Memory B cell (primary cell): ENCODE measurements at places on chromosomes 1 and 21.
A peak's percentile ranks its signal among the peaks of the same experiment; 100 is the strongest.

DNA sequence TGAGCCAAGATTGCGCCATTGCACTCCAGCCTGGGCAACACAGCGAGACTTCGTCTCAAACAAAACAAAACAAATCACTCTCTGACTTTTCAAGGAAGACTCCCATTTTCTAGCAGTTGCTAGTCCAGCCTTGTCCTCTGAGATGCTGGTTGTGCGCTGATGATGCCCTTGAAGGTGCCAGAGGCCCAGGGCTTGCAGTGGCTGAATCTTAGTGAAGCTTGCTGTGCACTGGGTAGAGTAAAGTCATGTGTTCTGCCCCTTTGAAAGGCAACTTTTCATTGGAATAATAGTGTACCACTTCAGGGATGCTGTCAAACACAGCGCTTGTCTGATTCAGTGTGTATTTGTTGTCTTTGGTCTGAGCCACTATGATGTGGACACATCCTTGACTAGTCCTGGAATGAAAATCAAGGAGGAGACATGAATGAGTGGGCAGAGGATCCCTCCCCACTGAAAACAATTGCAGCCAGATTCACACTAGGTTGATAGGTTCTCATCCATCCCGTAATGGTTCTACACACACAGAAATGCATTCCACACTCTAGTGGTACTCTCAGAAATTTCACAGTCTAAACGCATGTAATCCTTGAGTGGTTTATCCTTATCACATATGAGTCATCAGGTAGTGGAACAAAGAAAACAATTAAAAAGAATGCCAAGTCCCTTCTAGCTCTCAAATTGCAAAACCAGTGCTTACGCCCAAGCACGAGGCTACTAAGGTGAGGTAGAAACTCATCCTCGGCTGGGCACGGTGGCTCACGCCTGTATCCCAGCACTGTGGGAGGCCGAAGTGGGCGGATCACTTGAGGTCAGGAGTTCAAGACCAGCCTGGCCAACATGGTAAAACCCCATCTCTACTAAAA is 17.8 kb upstream of the TDRD10 start:
- DNase-seq = no peak

DNA sequence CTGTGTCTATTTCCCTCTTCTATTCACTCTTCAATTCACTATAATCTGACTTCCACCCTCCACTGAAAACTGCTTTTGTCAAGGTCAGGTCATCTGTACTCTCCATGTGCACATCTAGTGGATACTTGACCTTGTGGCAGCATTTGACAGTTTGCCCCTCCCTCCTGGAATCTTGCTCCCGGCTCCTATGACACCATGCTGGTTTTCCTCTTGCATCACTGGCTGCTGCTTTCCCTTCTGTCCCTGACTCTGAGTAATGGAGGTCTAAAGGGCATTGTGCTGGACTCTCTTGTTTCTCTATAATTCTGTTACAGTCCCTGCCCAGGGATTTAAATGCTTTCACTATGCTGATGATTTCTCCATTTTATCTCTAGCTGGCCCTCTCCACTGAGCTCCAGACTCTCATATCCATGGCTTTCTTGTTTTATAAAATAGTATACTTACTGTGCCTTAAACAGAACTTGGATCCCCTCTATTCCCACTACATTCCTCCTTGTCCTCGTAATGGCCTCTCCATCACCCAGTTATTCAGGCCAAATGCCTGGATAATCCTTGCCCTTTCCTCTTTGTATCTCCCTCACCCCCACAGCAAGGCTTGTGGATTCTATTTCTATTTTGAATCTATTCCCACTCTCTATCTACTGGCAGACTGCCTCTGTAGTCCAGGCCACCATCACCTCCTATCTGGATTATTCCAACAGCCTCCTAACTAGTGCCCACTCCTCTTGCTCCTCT is 36.8 kb upstream of the PODN start:
- no peak for DNase-seq

GRCh38 chr1:81802707-81803430 is 2.1 kb downstream of the ADGRL2 start:
- DNase-seq = no peak

GRCh38 chr1:171434717-171435346 is 50.5 kb upstream of the PRRC2C start:
- no peak for DNase-seq

- DNase-seq = no peak
Observed at GRCh38 chr1:203041351-203041932, 15.2 kb downstream of the PPFIA4 start.

- DNase-seq = no peak
Observed at GRCh38 chr1:154958036-154958435, 2.1 kb upstream of the PBXIP1 start.

GRCh38 chr1:12132078-12132477 is 34.7 kb upstream of the TNFRSF1B start:
- DNase-seq = no peak

GRCh38 chr1:63833363-63834119 is 59.7 kb downstream of the ROR1 start:
- no peak for DNase-seq

- DNase-seq = no peak
Observed at GRCh38 chr1:17893891-17894631, 138.9 kb downstream of the ACTL8 start.

GRCh38 chr1:203465948-203466347 is 9.7 kb upstream of the PRELP start:
- DNase-seq = no peak

GRCh38 chr1:98965394-98965793 is 39.3 kb downstream of the PLPPR5 start:
- no peak for DNase-seq

- no peak for DNase-seq
Observed at GRCh38 chr21:42350927-42351426, at the start of gene TFF2. TFF2 (minus strand) TSS chr21:42350994; CDS start chr21:42350957, 37 bp downstream.

GRCh38 chr1:206679738-206680211 is 4.9 kb upstream of the MAPKAPK2 start:
- DNase-seq = peak; percentile 47

GRCh38 chr1:153946622-153947241 is at the start of gene DENND4B:
DENND4B (minus strand) TSS chr1:153946718; CDS start chr1:153944374, 2,344 bp downstream.
- DNase-seq = peak; percentile 77

DNA sequence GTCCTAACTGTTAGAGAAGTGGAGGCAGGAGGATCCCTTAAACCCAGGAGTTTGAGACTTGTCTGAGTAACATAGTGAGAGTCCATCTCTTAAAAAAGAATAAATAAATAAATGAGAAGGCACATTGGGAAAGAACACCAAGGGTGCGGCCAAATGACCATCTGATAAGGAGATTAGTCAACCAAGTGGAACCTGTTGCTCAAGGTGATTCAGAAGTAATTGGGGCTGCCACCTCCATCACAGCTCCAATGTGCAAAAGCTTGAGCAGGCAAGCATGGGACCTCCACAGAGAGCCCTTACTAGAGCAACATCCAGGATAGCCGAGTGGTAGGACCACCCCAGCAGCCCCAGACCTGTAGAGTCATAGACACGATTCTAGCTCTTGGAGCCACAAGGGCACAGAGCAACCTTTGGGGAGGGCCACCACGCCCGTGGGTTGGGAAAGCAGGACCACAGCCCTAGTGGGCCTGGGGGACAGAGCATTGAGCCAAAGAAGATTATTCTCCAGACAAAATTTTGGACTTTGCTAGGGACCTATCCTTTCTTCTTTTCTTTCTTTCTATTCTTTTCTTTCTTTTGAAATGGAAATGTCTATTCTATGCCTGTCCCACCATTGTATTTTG is 40.9 kb downstream of the KCNK1 start:
- DNase-seq = no peak

DNA sequence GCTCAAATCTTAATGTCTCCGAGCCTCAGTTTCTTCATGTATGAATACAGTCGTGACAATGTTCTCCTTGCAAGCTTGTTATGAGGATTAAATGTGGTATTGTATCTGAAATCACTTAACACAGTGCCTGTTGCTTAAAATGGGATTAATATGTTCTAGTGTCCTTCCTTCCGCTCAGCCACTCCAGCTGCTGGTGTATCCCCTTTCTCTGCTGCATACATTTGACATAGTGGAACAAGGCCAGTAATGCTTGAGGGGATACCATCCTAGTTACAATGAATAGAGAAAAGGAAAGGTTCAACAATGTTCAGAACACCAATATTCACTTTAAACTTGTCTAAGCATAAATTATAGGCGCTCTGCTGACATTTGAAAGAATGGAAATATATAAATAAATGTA is 64.0 kb downstream of the PROX1 start:
- no peak for DNase-seq

DNA sequence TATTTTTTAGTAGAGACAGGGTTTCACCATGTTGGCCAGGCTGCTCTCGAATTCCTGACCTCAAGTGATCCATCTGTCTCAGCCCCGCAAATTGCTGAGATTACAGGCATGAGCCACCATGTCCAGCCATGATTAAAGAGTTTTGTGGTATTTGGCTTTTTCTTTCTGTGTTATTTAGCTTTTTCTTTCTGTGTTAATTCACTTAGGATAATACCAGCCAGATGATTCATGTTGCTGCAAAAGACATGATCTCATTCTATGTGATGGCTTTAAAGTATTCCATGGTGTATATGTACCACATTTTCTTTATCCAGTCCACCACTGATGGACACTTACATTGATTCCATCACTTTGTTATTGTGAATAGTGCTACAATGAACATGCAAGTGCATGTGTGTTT is 1135.2 kb downstream of the AMY1C start:
- no peak for DNase-seq

DNA sequence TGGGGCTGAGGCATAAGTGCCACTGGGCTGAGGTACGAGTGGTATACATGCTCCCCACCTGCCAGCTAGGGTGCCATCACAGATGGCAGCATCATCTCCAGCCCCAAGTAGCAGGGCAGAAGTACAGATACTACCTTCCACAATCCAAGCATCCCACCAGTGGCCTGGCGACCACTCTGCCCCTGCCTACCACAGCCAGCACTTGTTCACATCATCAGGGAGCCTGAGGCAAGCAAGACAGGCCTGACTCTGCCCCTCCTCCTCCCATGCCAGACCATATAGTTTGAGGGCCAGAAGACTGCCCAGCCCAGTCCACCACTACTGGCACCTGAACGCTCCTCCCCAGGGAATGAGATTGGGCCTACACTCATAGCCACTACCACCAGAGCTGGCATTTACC is 84.6 kb downstream of the SPATA6 start:
- no peak for DNase-seq

- DNase-seq = no peak
Observed at GRCh38 chr21:39984286-39984991, 117.2 kb downstream of the PCP4 start.

GRCh38 chr1:225427235-225428067 is at the start of gene LBR:
LBR (minus strand) TSS chr1:225428038; CDS start chr1:225424075, 3,963 bp downstream.
- DNase-seq = peak; percentile 79

DNA sequence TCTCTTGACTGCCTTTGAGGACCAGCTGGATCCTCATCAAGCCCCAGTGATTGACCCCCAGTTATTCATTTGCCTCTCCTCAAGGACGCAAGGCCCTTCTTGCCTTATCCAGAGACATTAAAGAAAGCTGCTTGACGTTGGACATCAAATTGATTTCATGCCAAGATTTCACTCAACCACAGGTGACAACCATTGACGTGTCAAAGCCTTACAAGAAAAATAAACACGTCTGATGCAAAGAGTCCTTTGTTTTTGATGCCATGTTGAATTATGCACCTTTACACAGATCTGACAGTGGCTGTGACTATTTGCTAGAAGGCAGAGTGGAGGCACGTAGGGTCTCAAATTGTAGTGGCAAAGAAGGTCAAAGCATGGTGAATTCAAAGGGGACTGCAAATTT is 666.2 kb upstream of the CAMK1G start:
- no peak for DNase-seq

- DNase-seq = no peak
Observed at GRCh38 chr1:84095308-84095707, 48.8 kb upstream of the PRKACB start.

DNA sequence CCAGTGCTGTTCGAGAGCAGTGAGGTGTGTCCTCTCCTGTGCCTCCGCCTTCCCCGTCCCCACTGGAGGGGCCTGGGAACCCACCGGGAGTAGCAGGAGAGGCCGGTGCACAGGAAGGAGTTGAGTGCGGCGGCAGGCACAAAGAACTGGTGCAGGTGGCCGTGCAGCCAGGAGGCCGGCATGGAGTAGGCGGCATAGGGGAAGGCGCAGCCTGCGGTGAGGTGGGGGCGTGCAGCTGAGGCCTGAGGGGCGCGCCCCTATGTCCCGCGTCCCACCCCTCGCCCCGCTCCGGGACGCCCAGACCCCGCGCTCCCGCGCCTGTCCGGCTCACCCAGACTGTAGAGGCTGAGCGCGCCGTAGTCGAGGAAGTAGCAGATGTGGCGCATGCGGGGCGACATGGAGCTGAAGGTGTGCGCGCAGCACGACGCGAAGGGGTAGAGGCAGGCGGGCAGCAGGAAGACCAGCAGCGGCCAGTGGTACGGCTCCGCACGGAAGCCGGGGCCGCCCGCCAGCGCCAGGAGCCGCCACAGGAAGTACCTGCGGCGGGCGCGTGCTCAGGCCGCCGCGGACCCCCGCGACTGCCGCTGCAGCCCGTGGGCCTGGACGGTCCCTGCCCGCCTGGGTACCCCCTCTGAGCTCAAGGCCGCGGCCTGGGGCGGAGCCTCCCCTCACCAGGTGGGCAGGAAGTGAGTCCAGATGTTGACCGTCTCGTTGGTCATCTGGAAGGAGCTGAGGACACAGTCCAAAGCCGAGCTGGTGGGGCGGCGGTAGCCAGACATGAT is 2.2 kb downstream of the PAQR6 start:
- peak; percentile 37 for DNase-seq

GRCh38 chr21:38925478-38925877 is 119.7 kb downstream of the ETS2 start:
- DNase-seq = no peak

DNA sequence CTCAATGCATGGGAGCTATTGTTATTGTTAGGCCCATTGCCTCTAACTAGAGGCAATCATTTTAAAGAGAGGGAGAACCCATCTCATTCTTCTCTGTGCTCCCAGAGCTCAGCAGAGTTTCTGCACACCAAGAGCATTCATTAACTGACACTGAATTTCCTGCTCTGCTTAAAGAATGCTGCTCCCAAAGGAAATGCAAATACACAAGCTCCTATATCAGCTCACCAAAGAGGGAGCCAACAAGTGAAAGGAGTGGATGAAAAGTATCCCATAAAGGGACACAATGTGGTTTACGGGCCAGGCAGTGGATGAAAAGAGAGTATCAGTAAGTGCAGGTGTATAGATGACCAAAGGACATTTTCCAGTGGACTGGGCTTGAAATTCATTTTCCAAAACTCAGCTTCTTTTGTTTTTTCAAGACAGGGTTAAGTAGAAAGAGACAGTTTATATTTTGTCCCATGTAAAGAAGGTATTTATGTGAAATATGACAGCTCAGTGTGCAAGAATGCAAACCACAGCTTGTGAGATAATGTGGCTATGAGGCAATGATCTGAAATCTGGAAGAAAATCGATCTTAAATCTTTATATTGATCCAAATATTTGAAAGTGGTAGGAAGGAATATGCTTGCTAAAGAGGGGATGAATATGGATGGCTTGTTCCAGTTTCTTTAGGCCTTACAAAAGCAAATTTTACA is 207.7 kb upstream of the CAMK1G start:
- no peak for DNase-seq
